ENCODE measurements at places on chromosomes 13 and 19.
A peak's percentile ranks its signal among the peaks of the same experiment; 100 is the strongest.

DNA sequence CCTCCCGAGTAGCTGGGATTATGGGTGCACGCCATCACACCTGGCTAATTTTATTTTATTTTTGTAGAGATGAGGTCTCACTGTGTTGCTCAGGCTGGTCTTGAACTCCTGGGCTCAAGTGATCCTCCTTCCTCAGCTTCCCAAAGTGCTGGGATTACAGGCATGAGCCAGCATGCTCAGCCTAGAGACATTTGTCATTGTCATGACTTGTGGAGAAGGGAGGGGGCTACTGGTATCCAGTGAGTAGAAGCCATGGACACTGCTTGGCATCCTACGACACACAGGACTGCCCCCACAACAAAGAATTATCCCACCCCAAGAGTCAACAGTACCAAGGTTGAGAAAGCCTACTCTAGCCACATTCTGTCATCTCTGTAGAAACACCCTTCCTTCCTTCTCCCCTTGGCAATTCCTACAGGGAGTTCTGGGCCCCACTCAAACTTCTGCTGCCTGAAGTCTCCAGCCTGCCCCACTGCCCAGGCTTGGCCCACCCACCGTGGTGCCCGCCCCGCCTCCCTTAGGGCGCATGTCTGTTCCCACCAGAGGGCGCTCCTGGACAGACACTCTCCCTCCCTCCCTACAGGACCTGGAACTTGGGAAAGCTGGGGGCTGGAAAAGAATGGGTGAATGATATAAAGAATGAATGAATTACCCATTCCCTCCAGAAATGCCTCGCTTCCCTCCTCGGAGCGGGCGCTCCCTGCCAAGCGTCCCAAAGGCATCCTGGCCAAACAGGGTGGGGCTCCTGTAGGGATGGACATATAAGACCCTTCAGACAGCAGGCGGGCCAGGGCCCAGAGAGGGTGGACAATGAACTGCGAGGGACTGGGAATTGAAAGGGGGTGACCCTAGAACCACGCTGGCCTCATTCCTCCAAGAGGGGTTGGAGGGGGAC is 5.5 kb upstream of the EMP3 start:
- peak; percentile 83 for DNase-seq

GRCh38 chr19:55703790-55704215 is 28.8 kb downstream of the EPN1 start:
- DNase-seq, result peak; percentile 69

- DNase-seq, result no peak
Observed at GRCh38 chr19:42508892-42509444, 19.3 kb downstream of the CEACAM1 start.

GRCh38 chr13:73198991-73199411 is 140.2 kb downstream of the KLF5 start:
- no peak for DNase-seq

DNA sequence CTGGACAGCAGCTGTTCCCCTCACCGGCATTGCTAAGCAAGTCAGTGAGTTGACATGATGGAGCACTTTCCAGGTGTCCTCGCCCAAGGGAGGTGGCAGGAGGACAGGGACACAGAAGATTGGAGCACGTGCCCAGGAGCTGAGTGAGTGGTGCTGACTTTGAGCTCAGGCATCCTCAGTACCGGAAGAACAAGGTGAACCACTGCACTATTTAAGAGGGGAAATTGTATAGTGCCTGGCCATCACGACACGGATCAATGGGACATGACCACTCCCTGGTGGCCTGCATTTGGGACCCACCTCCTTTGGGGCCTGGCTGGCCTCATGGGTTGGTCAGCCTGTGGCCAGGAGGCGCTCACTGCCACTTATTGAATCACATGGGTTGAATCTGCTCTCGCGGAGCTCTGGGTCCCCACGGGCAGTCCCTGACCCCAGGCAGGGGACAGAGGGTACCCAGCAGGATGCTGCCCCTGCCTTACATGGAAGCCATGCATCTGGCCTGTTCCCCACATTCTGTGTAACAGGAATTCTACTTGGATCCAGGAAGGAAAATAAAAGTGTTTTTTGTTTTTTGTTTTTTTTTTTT is 206.9 kb upstream of the ZNF536 start:
- no peak for DNase-seq

- DNase-seq, result no peak
Observed at GRCh38 chr19:6472713-6473112, 8.6 kb downstream of the CRB3 start.

GRCh38 chr13:65330287-65330686 is 1899.8 kb downstream of the PCDH9 start:
- no peak for DNase-seq

DNA sequence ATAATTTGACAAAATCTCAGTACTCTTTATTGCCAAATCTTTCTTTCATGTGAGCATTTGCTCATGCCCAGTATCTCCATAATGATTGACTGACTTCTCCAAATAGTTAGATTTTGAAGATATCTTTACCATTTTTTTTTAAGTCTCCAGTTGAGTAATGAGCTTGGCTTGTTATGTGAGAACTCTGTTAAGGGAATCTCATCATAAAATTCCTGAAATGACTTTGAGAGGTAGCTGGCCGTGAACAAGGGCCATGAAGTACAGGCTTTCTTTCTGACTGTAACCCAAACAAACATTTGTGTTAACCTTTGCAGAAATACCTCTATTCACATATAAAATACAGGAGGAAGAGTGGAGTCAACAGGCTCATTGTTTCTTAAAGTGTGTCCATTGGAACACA is 449.7 kb downstream of the IRS2 start:
- DNase-seq, result no peak

All from stimulated activated CD4-positive, alpha-beta T cell treated with anti-CD3 and anti-CD28 coated beads, Interleukin-15, amount 100 ng/mL, for 24 hours (primary cell).